ENCODE measurements at places on chromosomes 16 and 17.

DNA sequence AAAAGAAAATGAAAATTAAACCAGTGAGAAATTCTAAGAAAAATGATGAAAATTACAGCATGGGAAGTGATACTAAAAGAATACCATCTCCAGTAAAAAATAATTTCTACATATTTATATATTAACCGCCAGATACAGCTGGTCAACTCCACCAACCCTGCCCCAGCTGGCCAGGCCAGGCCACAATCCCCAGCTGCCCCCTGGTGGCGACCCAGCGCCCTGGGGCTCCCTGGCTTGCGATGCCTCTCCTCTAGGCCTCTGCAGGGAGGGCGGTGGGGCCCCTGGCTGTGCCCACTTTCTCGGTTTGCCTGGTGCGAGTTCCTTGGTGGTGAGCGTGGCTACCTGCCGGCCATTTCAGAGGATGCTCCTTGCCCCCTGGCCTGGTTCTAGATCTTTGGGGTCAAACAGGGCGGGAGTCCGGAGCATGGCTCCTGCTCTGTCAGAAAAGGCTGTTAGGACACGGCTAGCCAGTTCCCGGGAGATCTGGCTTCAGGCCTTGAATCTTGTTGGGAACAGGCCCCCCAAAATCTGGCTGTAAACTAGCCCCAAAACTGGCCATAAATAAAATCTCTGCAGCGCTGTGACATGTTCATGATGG is 14.5 kb downstream of the GLIS2 start:
- DNase-seq, result peak; percentile 86

DNA sequence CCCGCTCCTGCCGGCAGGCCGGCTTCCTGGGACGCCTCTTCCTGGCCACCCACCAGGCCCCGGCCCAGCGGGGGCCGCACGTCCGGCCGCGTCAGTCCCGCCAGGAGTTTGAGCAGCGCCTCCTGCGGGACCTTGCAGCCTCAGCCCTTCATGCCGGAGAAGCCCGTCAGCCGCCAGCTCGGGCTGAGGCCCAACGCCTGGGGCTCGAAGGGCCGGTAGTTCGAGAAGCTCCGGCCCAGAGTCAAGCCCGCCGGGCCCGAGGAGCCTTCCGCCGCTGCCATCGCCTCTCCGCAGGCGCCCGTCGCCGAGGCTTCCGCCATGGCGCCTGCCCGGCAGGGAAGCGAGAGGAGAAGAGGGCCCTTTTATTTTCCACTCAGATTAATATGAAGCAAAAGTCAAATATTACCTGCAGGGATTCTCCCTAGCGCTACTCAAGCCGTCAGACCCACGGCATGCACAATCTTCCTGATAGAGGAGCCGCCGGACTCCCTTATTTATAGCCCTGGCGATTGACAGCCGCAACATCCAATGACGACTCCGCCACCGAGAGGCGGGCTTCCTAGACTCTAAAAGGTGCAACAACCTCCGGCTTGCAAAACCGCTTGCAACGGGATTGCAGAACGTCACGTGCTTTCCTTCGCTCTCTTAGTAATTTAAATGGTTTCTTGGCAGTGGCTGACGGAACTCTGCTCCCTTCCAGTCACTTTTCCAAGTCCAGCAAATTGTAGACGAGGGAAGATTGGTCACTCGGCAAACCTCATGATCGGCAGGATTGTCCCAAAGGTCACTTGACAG is at the start of gene SEPHS2:
Gene SEPHS2, minus strand, starts transcription at position 467 of the 795 bp plus-strand sequence. Its CDS starts 147 bp downstream, at position 320.
- peak; percentile 96 for DNase-seq

DNA sequence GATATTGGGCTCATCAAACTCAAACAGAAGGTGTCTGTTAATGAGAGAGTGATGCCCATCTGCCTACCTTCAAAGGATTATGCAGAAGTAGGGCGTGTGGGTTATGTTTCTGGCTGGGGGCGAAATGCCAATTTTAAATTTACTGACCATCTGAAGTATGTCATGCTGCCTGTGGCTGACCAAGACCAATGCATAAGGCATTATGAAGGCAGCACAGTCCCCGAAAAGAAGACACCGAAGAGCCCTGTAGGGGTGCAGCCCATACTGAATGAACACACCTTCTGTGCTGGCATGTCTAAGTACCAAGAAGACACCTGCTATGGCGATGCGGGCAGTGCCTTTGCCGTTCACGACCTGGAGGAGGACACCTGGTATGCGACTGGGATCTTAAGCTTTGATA is 2.6 kb upstream of the HPR start:
- DNase-seq, result no peak

DNA sequence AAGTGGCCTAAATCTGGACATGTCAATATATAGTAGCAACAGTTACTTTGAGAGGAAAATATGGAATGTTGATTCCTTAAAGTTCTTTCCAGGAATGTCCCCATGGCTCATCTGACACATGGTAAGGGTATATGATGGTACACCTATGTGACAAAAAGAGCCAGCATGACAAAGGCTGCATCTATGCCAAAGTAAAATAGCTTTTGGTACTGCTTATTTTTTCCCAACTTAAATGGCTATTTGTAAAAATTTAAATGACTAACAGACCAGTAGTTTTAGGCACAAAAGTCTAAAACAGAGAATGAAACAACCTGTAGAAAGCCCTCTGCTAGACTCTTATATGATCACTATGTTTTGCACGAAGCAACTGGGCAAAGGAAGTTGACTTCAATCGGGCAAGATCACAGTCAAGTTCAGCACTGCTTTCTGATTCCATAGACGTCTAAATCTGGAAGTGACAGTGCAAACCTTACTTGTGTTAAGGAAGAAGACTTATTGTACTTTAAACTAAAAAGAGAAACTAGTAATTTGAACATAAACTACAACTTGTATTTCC is 135.1 kb downstream of the SKAP1 start:
- no peak for DNase-seq

DNA sequence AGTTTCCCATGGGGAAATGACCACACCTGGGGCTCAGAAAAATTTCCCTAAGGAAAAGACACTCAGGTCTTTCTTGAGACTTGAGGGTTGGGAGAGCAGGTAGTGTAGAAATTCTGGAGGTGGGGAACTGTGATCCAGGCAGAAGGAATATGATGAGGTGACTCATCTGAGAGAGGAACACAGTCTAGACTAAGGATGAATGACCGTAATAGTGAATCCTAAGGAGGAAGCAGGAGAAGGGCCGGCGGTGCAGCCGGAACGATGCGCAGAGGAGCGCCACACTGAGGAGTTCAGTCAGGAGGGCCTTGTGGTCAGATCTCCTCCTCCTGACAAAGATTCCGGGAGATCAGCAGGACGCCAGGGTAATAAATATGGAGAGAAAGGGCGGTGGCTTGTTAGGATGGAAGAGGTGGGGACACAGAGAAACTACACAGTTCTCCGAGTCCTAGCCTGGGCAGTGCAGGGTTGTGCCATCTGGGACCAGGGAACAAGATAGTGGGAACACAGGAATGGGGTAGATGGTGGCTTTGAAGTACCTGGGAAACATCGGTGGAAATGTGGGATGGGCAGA is 135.6 kb downstream of the PARN start:
- DNase-seq, result no peak

DNA sequence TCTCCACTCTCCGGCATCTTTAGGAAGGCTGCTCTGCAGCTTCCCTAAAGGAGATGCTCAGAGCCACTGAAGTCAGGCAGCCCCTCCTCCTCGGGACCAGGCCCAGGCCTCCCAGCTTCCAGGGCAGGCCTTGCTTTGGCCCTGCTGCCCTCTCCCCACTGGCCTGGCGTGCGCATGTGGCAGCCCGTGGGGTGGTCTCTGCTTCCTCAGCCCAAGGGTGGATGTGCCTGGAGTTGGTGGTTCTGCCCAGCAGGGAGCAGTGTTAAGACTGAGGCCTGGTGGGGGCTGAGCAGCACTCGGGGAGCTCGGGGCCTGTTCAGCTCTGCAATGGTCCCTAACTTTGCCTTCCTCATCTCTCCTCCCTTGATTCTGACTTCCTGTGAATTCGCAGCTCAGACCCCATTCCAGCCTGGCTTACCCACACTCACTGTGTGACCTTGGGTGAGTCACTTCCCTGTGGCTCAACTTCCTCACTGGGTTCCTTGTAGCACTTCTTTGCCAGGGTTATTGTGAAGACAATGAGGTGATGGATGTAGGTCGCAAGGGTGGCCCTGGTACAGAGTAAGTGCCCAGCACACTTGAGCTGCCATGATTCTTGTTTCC is 63.2 kb downstream of the NKD1 start:
- DNase-seq, result no peak

DNA sequence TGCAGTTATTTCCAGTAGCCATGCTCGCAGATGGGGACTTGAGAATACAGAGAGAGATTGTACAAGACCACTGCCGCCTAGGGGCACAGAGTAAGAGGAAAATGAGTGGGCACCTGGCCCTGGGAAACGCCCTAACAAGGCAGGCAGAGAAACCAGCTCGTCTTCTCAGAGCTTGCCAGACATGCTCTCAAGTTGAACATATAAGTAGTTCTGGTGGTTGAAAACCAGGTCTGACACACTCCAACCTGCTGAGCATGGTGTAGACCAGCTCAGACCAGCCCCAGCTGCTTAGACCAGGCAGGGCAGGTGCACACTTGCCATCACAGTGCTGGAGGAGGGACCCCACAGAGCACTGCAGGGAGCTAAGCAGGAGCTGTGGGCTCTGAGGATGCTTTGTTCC is 250.5 kb downstream of the CPPED1 start:
- no peak for DNase-seq

DNA sequence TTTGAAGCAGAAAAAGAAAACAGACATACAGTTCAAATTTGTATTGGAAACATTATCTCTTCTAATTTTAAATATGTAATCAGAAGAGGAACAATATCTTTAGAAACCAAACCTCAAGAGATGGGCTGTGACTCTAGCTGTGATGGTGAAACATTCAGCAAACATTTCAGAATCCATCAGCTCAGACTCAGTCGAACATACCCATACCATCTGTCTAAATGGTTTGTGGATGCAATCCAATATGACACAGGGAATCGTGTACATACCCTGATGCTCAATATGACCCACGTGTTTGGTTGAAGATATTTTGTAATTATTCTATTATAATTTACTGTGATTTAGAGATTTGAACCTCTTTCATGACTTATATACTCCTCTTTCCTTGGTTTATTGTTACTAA is 665.2 kb upstream of the CDH8 start:
- DNase-seq, result no peak

- DNase-seq, result peak; percentile 93
These were observed 853 bp upstream of the PDK2 start for GRCh38 chr17:50094243-50094752.

GRCh38 chr17:11182430-11182829 is 58.6 kb upstream of the SHISA6 start:
- no peak for DNase-seq

DNA sequence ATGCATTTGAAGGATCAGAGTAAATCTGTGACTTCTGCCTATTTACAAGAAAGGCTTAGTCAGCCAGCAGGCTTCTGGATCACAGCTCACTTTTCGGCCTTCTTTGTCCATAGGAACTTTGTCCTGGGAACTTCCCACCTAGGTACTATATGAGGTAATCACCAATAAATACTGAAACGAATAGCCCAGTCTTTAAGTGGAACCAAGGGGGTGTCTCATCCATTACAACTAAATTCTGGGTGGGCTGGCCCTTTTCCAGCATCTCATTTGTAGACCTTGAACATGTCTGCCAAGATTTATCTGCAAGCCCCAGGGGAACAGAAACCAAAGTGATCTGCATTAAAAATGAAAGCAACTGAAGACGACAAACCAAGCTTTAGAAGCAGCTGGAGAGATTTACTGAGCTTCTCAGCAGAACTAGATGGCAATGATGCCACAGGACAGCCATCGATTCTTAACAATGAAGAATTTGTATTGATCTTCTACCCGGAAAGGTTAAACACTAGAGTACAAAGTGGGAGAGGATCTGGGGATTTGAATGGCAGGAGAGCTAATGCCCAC is 55.5 kb downstream of the SNX11 start:
- DNase-seq, result no peak

GRCh38 chr17:19440421-19440820 is 29.4 kb downstream of the RNF112 start:
- DNase-seq, result no peak

- DNase-seq, result no peak
These were observed 24.9 kb upstream of the RHBDL3 start for GRCh38 chr17:32240750-32241149.

DNA sequence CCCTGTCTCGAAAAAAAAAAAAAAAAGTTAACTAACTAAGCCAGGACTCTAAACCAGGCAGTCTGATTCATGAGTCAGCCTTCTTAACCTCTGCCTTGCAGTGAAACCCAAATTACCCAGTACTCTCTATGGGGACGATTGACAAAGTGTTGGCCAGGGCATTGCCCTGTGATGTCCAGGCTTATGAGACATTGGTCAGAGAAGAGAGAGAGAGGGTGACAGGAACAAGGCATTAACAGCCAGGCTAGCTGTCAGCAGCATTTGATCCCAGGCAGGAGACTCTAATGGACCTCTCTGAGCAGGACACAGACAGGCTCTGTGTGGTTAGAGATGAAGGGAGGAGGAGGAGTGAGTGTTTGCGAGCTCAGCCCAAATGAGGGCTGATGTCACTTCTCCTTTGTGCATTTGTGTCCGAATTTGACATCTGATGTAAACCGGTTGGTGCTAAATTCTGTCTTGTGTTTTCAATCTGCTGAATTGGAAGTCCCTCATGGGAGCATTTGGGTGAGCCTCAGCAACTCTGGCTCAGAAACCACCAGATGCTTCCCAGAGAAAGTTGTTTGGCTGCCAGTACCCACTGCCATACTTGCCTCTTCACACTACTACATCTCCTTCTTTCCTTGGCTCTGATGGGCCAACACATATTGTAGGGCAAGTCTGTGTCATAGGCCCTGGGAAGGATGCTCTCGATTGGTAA is 4.3 kb upstream of the MYL4 start:
- no peak for DNase-seq

- DNase-seq, result no peak
These were observed 29.3 kb downstream of the CEP295NL start for GRCh38 chr17:78873519-78874340.

GRCh38 chr16:60907645-60908044 is 1128.6 kb downstream of the CDH8 start:
- DNase-seq, result no peak

DNA sequence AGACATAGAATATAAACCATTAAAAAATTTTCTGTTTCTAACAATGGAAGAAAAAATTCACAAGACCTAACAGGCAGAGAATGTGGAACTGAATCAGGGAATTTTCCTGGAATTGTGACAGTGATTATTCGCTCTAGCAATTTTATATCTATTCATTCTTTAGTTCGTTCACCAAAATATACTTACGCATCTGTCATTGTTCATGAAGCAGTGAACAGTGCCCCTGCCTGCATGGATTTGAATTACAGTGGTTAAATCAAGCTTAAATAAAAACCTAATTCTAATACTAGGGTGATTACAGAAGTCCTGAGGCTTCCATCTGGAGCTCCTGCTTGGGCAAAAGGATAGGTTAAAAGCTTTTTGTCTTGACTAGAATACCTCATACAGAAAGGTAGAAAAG is 48.6 kb downstream of the ABCA8 start:
- no peak for DNase-seq

Data from WTC11 (cell line).